ENCODE measurements at places on chromosomes 6 and 20.
A peak's percentile ranks its signal among the peaks of the same experiment; 100 is the strongest.

GRCh38 chr6:36121787-36122494, 8.4 kb upstream of the MAPK13 start:
- no peak for DNase-seq

DNA sequence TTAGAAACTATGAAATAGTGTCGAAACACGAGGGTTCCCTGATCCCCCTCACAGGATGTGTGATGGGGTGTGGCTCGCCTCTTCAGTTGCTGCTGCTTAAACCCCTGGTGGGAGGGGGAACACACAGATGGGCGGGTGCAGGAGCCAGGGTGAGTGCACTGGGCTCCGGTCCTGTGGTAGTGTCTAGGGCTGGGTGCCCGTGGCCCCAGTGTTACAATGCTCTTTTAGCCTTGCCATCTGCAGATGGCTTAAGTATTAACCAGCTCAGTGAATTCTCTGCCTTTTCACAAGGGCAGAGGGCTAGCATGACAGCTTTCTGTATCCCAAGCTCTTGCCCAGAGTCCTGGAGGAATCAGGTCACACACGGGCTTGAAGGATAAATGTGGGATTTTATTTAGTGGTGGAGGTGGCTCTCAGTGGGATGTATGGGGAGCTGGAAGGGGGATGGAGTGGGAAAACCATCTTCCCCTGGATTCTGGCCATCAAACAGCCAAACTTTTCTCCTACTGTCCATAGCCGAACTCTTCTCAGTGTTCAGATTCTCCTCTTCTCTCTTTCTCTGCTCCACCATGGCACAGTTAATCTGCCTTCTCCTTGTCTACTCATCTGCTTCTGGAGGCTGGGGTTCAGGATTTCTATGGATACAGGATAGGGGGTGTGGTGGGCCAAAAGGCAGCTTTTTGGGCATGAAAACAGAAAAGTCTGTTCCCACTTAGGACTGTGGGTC, 659.0 kb downstream of the EPM2A start:
- no peak for DNase-seq

DNA sequence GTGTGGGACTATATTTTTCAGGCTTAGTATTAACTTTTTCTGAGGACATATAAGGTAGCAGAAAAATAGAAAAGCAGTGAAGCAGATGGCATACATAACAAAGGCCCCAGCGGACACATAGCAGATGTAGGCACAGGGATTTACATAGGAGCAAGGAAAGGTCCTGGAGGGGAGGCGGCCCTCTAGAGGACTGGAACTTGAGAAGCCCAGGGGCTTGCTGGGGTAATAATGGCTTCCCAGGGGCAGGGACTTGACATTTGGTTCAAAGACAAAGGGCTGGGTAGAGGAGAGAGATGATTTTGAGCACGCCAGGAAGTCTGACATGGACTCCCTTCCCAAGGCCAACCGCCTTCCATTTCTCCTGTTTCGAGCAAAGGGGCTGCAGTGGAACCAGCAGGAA, 31.7 kb upstream of the OSTM1 start:
- no peak for DNase-seq

- DNase-seq: no peak
Measured at GRCh38 chr6:52642368-52642767, 28.5 kb upstream of the TMEM14A start.

GRCh38 chr20:17768271-17768670, 68.5 kb downstream of the BANF2 start:
- no peak for DNase-seq

DNA sequence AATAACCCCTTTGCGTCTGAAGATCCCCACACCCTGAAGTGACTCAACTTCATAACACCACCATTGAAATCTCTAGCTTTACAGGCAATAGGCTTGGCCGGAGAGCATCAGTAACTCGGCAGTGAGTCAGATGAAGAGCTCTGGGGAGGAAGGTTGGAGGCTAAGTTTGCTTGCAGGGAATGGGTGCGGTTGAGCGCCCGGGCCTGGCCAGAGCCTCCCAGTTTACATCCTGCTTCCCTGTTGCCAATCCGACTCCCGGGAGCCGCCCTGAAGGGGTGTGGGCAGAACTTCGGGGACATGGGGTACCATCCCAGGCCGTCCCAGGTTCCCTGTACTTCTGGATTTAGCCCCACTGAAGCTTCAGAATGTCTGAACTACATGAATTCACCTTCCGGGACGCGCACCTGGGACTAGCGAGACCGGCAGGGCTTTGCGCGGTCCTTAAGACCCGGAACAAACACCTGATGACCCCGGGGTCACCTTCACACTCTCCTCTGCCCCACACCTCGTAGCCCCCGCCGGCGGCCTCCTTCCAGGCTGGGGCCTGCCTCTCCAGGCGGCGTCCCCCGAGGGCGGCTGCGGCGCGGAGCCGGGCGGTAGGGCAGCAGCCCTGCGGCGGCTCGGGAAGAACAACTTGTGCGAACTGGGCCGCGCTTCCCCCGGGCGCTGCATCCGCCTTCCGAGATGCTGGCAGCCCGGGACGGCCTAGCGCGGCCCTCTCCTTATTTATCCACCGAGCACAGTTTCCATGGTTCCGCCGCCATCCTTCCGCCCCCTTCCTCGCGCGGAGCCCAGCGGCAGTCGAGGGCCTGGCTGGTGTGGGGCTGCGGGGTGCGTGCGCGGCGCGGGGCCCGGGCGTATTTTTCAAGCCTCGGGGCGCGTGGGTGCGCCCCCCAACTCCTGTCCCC, 56.6 kb upstream of the RREB1 start:
- DNase-seq: peak; percentile 23

GRCh38 chr6:157090736-157091135, 232.6 kb downstream of the TMEM242 start:
- no peak for DNase-seq

DNA sequence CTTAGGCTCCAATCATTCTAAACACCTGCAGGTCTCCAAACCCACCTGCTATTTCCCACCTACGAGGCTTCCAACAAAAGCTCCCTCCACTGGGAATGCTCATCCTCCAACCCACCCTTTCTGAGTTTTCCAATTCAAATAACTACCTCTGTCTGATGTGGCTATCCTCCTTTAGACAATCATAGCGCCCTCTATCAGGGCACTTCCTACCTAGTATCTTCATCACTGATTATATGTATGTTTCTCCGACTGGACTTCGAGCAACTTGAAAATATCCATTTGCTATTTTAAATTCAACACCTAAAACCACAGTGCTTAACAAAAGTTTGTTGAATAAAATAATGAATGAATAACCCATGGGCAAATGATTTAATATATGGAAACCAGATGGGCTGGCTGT, 41.3 kb downstream of the MTFR2 start:
- no peak for DNase-seq

DNA sequence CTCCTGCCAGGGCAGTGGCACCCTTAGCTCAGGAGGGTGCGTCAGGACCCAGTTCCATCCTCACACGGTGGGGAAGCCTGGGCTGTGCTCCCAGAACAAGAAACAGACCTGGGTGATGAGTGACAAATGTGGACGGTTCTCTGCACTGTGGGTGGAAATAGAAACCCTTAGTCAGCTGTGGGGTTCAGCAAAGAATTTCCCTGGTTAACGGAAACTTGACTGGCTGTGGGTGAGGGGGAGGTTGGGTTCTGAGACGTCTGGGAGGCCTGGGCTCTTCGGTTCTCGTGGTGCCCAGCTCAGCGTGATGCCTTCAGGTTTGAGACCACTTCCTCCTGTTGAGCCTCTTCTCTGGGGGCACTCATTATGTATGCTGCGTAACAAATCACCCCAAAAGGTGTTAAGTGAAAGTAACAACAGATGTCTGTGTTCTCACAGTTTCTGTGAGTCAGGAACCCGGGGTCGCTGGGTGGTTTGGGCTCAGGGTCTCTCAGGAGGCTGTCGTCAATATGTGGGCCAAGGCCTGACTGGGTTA, 53.1 kb upstream of the FAM83D start:
- no peak for DNase-seq

- no peak for DNase-seq
Measured at GRCh38 chr6:36389353-36389752, 1.9 kb upstream of the ETV7 start.

DNA sequence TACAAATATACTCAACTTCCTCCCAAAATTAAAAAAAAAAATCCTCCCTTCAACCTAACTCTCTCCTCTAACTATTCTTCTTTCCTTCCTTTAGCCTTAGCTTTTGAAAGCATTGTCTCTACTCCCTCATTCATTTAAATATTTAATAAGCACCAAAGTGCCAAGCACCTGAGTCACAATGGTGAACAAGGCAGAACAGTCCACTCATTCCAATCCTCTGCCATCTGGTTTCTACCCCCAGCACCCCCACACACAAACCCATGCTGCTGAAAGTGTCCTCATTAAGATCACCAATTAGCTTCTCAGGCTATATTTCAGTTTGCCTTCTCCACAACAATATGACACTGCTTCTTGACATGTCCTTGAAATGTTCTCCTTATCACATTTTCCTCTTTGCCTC, 76.3 kb downstream of the DTNBP1 start:
- DNase-seq: no peak

DNA sequence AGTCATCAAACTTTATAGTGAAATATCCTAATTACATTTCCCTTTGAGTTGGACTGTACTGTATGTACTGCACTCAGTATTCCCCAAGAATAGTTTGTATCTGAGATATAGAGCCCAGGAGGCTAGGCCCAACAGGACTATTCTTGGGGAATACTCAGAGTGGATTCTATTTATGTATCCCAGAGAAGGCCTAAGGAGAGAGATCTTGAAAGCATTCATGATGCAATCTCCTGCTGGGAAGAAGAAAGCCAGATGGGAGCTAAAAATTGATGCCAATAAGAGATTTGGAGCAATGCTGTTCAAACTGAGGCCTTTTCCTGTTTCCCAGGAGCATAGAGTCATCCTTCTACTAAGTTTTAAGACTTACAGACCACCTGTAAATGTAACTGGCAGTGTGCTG, 452.1 kb upstream of the PLCB4 start:
- no peak for DNase-seq

- no peak for DNase-seq
Measured at GRCh38 chr6:130262008-130262407, 39.3 kb upstream of the SAMD3 start.

GRCh38 chr6:141483598-141484061, 649.1 kb upstream of the GJE1 start:
- peak; percentile 49 for DNase-seq

DNA sequence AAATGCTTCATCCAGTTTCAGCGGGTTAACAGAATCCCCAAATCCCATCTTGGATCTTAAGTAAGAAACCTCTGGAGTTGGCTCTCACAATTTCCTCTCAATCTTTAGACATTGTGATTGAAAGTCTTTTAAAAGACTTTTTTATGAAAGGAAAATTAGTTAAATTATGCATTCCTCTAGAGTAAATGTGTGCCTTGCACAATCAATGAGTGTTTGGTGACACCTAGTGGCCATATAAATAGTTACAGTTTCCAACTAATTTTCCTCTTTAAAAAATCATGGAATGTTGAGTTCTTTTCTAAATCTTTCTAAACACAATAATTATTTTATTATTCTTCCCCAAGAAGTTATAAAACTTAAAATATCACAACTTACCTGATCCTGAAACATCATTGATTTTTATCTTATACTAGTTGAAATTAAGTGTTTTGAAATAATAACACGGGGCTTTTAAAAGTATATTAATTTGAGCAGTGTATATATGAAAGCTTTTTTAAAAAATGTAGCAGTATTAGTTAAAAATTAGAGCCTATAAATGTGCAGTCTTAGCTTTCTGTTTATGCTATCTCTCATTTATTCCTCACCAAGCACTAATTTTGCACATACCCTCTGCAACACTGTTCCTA, 66.4 kb downstream of the PKHD1 start:
- DNase-seq: peak; percentile 21

GRCh38 chr6:24893342-24893850, 42.4 kb downstream of the RIPOR2 start:
- no peak for DNase-seq

- no peak for DNase-seq
Measured at GRCh38 chr6:169723991-169724493, 258 bp downstream of the PHF10 start.

- DNase-seq: peak; percentile 37
Measured at GRCh38 chr20:25360631-25361286, 29.9 kb downstream of the ABHD12 start.

DNA sequence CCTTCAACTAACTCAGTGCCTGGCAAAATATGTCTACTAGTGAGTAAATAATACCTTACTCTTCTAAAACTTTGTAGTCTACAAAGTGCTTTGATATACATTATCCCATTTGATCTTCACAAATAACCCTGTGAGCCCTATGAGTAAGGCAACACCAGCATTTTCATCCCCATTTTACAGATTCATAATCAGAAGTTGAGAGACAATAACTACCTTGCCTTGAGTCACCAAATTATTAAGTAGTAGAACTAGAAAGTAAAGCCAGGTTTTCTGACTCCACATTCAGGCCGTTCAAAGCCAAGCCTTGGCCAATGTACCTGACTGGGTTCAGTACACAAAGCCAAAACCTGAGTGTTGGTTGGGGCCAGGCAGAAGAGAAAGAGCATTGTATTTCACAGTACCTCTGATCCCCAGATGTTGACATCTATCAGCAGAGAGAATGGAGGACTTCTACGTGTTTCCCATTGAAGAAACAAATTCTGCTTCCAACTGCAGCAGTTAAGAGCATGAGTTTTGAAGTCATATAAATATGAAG, 111.3 kb upstream of the LGSN start:
- no peak for DNase-seq

DNA sequence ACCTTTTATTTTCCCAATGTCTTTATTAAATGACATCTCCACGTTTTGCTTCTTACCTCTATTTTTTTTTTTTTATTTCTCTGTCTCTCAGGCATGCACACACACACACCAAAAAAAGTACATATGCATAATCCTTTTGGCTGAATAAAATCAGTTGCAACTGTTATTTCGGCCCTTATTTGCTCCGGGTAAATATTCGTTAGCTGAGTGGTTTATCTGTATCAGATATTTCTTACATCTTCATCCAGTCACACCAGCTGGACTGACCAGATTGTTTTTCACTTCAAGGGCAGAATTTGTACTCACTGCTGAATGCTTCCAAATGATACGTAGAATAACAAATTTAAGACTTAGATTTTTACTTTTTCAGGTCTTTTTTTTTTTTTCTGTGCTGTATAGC, 45.5 kb downstream of the PTPN1 start:
- DNase-seq: no peak

DNA sequence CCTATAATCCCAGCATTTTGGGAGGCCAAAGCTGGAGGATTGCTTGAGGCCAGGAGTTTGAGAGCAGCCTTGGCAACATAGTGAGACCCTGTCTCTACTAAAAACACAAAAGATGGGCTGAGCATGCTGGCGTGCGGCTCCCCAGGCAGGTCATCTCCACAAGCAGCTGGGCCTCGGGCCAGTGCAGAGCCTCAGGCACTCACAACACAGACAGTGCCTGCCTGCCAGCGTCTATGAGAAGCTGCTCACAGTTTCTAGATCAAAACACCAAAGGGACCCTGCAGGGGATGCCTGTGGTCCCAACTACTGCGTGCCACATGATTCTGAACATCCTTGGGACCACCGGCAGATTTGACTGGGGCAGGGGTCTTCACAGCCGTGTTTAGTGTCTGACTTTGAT, 59.4 kb downstream of the GINS1 start:
- DNase-seq: no peak

GRCh38 chr6:166772518-166772917, 145.5 kb upstream of the RPS6KA2 start:
- no peak for DNase-seq

- DNase-seq: no peak
Measured at GRCh38 chr6:157806131-157806855, 16.8 kb upstream of the SNX9 start.

Data from HTR-8/SVneo (cell line).